Left renal cortex interstitium (tissue), 4 donors: ENCODE measurements at places on chromosomes 5 and 9. TPM values are rescaled to one million over a fixed set of nuclear protein-coding genes. Genes with fewer than 3 reads are reported as not detected.

Gene GBGT1
- 3.1 TPM for polyA plus RNA-seq

Gene ZNF879
- polyA plus RNA-seq = 8.2 TPM

Gene PPP2CA
- 224 TPM for polyA plus RNA-seq

Gene AK3
- 91.7 TPM for polyA plus RNA-seq

Gene IFNA2
- polyA plus RNA-seq = not detected

Gene AQP3
- 100 TPM for polyA plus RNA-seq

Gene PCDHGB2
- polyA plus RNA-seq = 3.5 TPM

Gene FUT7
- polyA plus RNA-seq = 0.08 TPM

Gene ARL14EPL
- not detected for polyA plus RNA-seq

Gene FNIP1
- 16.2 TPM for polyA plus RNA-seq

Gene ABO
- polyA plus RNA-seq = 13.2 TPM

Gene CFAP77
- 1.5 TPM for polyA plus RNA-seq

Gene HACD4
- polyA plus RNA-seq = 3.0 TPM

Gene ZDHHC11B
- polyA plus RNA-seq = 3.9 TPM

Gene SLC34A3
- 15.4 TPM for polyA plus RNA-seq

Gene SURF1
- 34.5 TPM for polyA plus RNA-seq

Gene MAT2B
- polyA plus RNA-seq = 99.3 TPM

Gene FAM169A
- polyA plus RNA-seq = 18.7 TPM

Gene MYORG
- 9.4 TPM for polyA plus RNA-seq

Gene TAS2R1
- not detected for polyA plus RNA-seq

Gene NR2F1-AS1
- 58.5 TPM for polyA plus RNA-seq

Gene WDR55
- 21.3 TPM for polyA plus RNA-seq

Gene WNT8A
- 0.11 TPM for polyA plus RNA-seq

Gene FGF1
- 21.0 TPM for polyA plus RNA-seq

Gene UGT3A1
- 87.6 TPM for polyA plus RNA-seq

Gene IL5
- polyA plus RNA-seq = 0.62 TPM

Gene PCA3
- 0.18 TPM for polyA plus RNA-seq

Gene IRX2
- polyA plus RNA-seq = 27.8 TPM

Gene DDX41
- polyA plus RNA-seq = 105 TPM

Gene SPINK6
- polyA plus RNA-seq = not detected

Gene TEK
- polyA plus RNA-seq = 53.4 TPM

Gene CD14
- 11.7 TPM for polyA plus RNA-seq

Gene ASPN
- polyA plus RNA-seq = 19.7 TPM

Gene STING1
- 37.1 TPM for polyA plus RNA-seq

Gene TMEM252
- polyA plus RNA-seq = 6.1 TPM

Gene LARP1
- 126 TPM for polyA plus RNA-seq

Gene CCDC112
- polyA plus RNA-seq = 17.5 TPM

Gene FOXI1
- polyA plus RNA-seq = 5.4 TPM

Gene TEX10
- polyA plus RNA-seq = 34.8 TPM

Gene DND1
- polyA plus RNA-seq = not detected

Gene LCN1
- polyA plus RNA-seq = 0.22 TPM

Gene PCDHGA12
- polyA plus RNA-seq = 1.1 TPM

Gene LMX1B
- 15.7 TPM for polyA plus RNA-seq

Gene APBA1
- polyA plus RNA-seq = 17.8 TPM

Gene FGFR4
- 64.8 TPM for polyA plus RNA-seq

Gene MORN5
- polyA plus RNA-seq = 2.3 TPM

Gene SH3GLB2
- 194 TPM for polyA plus RNA-seq

Gene ADRB2
- 0.09 TPM for polyA plus RNA-seq

Gene PNPLA7
- polyA plus RNA-seq = 1.6 TPM

Gene C9orf50
- 0.99 TPM for polyA plus RNA-seq

Gene SLC34A1
- polyA plus RNA-seq = 115 TPM

Gene PHF24
- 0.10 TPM for polyA plus RNA-seq

Gene PCDHGB4
- 6.1 TPM for polyA plus RNA-seq
